Naive thymus-derived CD4-positive, alpha-beta T cell (primary cell): ENCODE measurements at places on chromosomes 1 and 21. TPM values are rescaled to one million over a fixed set of nuclear protein-coding genes. Genes with fewer than 3 reads are reported as not detected.
A peak's percentile ranks its signal among the peaks of the same experiment; 100 is the strongest.

The RABGGTB gene
- polyA plus RNA-seq = 12.1 TPM

The CATSPER4 gene
- not detected for polyA plus RNA-seq

The C1QTNF12 gene
- polyA plus RNA-seq = not detected

The FUCA1 gene
- 18.2 TPM for polyA plus RNA-seq

The NTMT2 gene
- not detected for polyA plus RNA-seq

The TBX19 gene
- polyA plus RNA-seq = 1.1 TPM

The CA6 gene
- 3.6 TPM for polyA plus RNA-seq

The DMRTA2 gene
- not detected for polyA plus RNA-seq

The C1orf35 gene
- polyA plus RNA-seq = 21.9 TPM

The AADACL3 gene
- not detected for polyA plus RNA-seq

The ABCA4 gene
- not detected for polyA plus RNA-seq

The S100A2 gene
- not detected for polyA plus RNA-seq

The LCE2C gene
- not detected for polyA plus RNA-seq

The GLIS1 gene
- polyA plus RNA-seq = not detected

DNA sequence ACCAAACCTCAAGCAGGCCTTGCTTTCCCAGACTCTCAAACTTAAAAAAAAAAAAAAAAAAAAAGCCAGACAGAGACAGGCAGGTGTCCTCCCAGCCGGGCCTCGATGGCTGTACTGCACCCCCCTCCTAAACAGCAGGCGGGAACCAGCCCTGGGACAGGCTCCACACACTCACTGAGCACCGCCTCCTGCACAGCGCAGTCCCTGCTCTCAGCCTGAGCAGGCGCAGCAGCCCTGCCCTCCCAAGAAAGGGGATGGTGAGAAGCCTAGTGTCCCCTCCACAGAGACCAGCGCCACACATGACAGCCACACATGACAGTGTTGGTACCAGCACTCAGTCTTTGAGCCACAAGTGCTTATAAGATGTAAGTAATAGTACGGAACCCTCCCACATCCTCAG lies 11.9 kb downstream of the MX2 start:
- DNase-seq = no peak

GRCh38 chr21:26751305-26751704 lies 93.9 kb downstream of the ADAMTS1 start:
- DNase-seq = no peak

DNA sequence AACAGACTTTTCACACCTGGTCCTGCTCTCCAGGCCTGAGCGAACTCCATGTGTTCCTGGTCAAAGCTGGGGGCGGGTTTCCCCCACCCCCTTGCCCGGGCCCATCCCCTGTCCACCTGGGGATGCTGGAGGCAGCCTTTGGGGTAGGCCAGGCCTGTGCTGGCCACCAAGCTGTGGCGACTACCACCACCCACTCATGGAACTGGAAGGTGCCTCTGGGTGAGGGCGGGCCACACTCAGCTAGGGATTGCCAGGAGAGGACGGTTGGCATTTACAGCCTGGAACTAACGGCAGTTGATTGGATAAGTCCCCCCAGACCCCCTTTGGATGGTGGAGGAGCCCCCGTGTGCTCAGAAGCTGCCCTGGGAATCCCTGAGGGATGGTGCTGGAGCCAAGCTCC lies 7.9 kb downstream of the S100B start:
- DNase-seq = no peak

DNA sequence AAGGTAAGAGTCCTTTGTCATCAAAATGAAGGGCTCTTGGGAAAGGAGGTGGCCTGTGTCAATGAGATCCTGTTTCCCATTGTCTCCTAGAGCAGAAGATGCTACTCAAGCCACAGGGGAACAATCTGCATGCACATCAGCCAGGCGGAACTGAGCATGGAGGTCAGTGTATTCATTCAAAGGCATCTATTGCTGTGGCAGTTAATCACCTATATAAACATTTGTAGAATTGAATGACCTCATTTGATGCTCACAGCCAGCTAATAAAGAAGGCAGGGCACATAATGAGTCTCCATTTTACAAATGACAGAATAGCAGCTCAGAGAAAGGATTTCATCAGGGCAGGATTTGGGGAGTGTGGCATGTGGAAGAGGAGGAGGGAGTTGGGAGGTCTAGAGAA lies 5.7 kb upstream of the FYB2 start:
- DNase-seq = no peak

DNA sequence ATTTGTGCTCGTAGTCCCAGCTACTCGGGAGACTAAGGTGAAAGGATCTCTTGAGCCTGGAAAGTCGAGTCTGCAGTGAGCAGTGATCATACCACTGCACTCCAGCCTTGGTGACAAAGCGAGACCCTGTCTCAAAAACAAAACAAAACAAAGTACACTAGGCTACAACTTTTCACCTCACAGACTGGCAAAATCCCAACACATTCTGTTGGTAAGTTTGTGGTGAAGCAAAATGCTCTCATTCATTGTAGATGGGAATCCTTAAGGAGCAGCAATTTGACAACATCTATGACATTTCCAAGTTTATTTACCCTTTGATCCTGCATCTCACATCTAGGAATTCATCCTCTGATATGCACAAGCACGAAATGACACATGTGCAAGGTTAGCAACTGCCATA lies 20.2 kb upstream of the SLC1A7 start:
- no peak for DNase-seq

- no peak for DNase-seq
These were observed 7.8 kb upstream of the CPLANE2 start for GRCh38 chr1:16244650-16245285.

- no peak for DNase-seq
These were observed 667 bp upstream of the NID1 start for GRCh38 chr1:236065509-236066005.

GRCh38 chr1:153361480-153362109 lies 3.9 kb downstream of the S100A9 start:
- DNase-seq = no peak

DNA sequence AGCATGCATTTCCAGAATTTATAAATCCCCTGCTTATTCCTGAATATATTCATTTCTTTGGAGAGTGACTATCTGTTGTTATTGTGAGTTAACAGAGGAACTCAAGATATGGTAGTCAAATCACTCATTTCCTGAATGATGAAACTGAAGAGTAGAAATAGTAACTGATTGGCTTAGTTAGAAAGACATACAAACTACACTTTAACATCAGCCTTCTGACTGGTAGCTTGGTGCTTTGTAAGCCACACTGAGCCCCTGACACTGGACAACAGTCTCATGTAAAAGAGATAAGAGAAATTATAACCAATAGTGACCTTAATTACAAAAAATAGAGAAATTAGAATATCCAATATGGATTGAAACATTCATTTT lies 4.8 kb downstream of the GBP7 start:
- DNase-seq = no peak

- no peak for DNase-seq
These were observed 4.9 kb downstream of the CACHD1 start for GRCh38 chr1:64474665-64475439.

DNA sequence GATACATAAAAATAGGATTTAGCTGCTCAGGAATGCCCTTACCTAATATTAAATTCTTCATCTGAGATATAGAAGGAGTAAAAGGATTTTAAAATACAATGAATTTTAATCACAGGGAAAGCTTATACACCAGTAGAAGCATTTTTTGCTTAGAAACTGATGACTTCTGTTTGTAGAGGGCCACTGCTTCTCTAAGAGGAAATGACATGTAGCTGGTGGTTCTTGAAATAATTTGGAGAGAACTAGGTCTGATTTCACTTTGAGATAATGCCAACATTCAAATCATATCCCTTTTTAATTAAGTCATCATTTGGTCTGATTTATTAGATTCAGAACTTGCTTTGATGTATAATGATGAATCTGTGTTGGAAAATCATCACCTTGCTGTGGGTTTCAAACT lies 166.6 kb upstream of the SGIP1 start:
- DNase-seq = no peak

DNA sequence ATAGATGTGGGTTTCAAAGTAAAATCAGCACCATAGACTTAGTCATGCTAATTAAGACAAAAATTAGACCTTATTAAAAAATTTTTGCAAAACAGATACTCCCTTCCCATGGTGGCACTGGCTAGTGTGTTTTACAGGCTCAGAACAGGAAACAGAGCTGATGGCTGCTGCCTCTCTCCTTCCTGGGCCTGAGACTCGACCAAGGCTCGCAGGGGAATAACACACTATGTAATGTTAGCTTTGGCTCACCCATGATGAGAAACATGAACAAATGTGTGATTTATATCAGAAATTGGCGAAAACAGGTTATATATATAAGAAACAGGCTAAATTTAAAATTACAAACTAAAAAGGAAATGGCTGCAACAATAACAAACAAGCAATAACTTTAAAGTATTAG lies 50.7 kb downstream of the ERG start:
- DNase-seq = no peak

GRCh38 chr1:178093951-178094738 lies at the start of gene RASAL2:
Gene RASAL2, plus strand, starts transcription at chr1:178094104. Its CDS starts 389 bp downstream, at chr1:178094493.
- no peak for DNase-seq

DNA sequence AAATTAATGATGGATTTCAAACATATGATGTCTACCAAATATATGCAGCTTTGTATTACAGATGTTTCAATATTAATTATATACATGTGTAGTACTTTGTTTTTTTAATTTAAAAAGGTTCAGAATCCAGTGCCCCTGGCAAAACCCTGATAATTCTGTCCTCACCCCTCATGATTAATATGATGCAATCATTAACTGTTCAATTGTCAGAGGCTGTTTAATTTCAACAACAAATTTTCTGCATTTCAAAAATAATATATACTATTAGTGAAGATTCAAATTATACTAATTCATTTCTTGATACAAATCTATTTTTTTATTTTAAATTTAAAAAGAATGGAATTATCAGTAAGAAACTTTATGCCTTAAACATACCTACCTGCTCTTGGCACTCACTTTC lies 162.6 kb downstream of the HHIPL2 start:
- DNase-seq = no peak

GRCh38 chr21:21046063-21046462 lies 47.9 kb downstream of the NCAM2 start:
- no peak for DNase-seq

- no peak for DNase-seq
These were observed 18.1 kb downstream of the ADAM30 start for GRCh38 chr1:119878171-119878570.

GRCh38 chr1:173205146-173206051 lies 1.7 kb downstream of the TNFSF4 start:
- no peak for DNase-seq

DNA sequence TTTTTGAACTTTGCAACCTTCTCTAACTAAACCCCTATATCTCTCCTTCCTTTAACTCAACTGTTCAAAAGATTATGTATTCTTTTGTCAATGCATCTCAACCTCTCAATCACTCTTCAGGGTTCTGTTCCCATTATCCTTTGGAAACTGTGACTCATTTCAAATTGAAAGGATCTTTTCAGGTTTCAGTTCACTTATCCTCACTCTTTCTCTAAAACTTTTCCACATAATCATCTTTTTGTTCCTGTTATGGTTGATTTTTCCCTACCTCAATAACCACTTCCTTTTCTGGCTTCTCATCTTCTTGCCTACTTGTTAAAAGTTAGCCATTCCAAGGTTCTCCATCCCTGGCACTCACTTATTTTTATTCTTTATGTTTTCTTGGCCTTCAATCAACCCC lies 56.2 kb upstream of the NUF2 start:
- no peak for DNase-seq

GRCh38 chr1:53111693-53112092 lies 30.7 kb downstream of the SLC1A7 start:
- DNase-seq = no peak

DNA sequence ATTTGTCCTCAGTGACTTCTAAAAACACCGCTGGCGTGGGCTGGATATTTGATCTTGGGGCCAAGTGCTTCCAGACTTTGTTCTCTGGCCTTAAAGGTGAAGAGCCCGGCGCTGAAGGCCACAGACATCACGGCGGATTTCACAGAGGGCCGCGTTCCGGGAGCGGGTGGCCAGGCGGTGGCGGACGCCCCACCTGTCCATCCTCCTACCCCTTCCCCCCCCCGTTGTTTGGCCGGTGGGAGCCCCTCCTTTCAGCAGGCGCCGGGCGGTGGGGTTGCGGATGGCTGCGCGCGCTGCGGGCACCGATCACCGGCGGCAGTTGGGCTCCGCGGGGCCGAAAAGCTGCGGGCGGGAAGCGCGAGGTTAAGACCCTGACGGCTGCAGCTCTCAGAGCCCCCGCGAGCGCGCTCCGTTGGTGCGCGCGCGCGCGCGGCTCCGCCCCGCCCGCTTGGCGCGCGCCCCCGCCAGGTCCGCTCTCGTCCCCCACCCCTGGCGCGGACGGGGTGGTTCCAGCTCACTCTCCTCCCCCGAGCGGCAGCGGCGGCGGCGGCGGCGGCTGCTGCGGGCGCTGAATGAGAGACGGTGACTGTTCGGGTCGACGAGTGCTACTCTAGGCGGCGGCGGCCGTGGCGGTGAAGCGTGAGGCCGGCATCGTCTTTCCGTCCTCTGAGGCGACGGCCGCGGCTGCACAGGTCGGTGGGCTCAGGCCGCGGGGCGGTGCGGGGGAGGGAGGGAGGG lies at the start of gene RALGPS2:
Gene RALGPS2 (plus strand): TSS at position 517 of the 738 bp plus-strand sequence. CDS start 51,521 bp downstream, outside the sequence.
- DNase-seq = peak; percentile 69

GRCh38 chr1:24901791-24902470 lies 28.1 kb downstream of the RUNX3 start:
- DNase-seq = no peak

- no peak for DNase-seq
These were observed 27.7 kb downstream of the VASH2 start for GRCh38 chr1:212977781-212978645.

DNA sequence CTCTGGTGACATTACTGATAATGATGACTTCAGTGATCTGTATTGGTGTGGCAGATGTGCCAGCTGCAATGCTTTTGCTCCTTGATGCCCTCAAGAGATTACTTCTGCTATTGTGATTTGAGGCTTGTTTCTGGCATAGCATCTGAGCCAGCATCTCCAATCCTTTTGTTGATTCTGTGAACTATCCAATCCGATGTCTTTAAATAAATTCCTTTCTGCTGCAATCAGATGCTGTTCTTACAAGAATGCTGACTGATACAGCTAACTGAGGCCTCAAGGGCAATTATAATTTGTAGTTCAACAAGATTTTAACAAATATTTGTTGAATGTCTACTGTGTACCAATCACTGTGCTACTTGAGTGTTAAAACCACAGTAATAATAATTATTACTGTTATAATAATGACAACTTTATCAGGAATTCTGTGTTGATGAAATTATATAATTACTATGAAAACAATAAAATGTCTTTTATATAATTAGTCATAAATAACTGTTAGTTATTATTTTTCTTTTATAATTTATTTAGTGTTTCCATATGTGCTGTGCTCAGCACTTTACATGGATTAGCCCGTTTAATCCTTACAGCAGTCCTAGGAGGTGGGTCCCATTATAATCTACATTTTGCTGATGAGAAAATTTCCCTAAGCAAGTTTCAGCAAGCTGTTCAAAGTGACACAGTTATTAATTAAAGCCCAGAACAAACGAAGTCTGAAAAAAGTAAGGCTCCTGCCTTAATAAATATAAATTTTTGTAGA lies 308.2 kb downstream of the BRINP3 start:
- no peak for DNase-seq

DNA sequence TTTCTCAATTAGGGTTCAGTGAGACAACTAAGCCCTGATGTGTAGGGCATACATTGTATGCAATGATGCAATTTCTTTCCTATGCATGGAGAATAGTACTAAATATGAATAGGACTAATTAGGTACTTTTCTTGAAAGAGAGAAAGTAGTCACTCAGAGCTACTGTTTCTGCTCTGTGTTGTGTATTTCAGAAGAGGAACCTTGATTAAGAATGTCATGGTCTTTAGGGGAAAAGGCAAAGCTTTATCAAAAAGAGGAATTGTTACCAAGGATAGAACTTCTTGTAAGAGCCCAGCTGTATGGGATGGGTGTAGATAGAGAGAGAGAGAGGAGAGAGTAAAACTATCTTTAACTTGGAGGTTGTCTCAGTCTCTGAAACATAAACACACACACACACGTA lies 49.1 kb downstream of the HLX start:
- DNase-seq = no peak

- no peak for DNase-seq
These were observed 199.4 kb downstream of the RPS6KC1 start for GRCh38 chr1:213250446-213250845.
